ENCODE measurements at places on chromosomes 4 and X.
A peak's percentile ranks its signal among the peaks of the same experiment; 100 is the strongest.

DNA sequence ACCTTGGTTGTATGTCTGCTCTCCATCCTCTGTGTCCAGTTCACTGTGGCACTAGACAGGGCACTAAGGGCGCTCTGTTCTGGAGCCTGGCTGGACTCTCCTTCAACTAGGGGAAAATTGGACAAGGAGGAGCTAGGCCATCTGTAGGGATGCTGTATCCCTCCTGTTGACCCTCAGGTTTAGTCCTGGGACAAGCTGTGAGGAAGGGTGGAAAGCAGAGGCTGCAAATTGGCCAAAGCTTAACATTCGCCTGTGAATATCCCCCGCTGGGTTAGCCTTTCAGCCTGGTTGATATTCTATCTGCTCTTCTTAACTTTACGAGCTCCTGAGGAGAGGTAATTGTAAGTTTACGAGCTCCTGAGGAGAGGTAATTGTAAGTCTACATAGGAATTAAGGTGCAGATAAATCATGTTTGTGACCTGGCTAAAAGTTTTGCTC, 64.4 kb upstream of the ENPEP start:
- DNase-seq, result no peak

DNA sequence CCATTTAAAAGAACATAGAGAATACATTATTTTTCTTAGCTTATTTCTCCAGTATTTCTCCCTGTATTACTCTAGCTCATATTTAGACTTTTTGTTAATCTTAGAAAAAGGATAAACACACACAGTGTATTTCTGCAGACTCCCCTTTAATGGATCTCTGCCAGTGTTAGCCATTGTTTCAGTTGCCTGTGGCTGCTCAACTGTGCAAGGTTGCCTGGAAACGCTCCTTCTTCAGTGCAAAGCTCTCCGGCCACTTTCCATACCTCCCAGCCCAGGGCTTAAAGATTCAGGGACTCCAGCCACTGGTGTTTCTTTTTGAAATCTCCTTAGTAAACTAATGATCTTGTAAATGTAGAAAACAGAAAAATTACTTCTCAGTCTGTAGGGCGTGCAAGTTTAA, 104.9 kb downstream of the SLIT2 start:
- no peak for DNase-seq

DNA sequence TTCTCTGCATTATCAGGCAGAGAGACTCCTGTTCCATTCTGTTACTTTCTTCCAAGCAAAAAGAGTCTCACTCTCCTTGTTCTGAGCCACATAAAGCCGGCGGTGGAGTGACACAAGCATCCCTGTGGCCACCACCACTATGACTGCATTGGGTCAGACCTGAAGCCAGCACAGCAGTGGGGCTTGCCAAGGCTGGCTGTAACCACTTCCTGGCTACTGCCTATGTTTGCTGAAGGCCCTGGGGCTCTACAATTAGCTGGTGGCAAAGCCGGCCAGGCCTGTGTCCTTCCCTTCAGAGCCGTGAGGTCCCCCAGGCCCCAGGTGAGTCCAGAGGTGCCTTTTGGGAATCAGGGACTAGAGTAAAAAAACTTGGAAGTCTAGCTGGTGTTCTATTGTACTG, 31.8 kb downstream of the PLAC8 start:
- DNase-seq, result no peak

DNA sequence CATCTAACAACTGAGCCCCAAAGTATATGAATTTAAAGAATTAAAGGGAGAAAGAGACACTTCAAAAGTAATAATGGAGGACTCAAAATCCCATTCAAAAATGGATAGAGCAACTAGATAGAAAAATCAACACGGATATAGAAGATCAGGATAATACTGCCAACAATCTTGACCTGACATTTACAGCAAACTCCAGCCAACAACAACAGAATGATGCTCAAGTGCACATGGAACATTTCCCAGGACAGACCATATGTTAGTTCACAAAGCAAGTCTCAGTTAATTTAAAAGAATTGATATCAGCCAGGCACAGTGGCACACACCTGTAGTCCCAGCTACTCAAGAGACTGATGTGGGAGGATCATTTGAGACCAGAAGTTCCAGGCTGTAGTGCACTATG, 72.0 kb upstream of the SMARCAD1 start:
- no peak for DNase-seq

DNA sequence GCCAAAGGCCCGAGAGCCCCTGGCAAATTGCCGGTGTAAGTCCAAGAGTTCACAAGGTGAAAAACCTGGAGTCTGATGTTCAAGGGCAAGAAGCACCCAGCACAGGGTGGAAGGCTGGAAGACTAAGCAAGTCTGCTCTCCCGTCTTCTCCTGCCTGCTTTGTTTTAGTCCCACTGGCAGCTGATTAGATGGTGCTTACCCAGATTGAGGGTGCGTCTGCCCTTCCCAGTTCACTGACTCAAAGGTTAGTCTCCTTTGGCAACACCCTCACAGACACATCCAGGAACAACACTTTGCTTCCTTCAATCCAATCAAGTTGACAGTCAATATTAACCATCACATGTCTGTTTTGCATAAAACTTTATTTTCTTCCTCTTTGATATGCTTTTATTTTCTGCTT, 157.4 kb downstream of the HS3ST1 start:
- DNase-seq, result no peak

DNA sequence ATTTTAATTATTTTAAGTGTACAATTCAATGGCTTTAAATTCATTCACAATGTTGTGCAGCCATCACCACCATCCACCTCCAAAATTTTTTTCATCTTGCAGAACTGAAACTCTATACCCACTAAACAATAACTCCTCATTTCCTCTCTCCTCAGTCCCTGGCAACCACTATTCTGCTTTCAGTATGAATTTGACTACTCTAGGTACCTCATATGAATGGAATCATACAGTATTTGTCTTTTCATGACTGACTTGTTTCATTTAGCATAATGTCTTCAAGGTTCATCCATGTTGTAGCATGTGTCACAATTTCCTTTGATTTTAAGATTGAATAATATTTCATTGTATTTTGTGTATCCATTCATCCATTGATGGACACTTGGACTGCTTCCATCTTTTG, 46.9 kb downstream of the KIF4A start:
- DNase-seq, result no peak

DNA sequence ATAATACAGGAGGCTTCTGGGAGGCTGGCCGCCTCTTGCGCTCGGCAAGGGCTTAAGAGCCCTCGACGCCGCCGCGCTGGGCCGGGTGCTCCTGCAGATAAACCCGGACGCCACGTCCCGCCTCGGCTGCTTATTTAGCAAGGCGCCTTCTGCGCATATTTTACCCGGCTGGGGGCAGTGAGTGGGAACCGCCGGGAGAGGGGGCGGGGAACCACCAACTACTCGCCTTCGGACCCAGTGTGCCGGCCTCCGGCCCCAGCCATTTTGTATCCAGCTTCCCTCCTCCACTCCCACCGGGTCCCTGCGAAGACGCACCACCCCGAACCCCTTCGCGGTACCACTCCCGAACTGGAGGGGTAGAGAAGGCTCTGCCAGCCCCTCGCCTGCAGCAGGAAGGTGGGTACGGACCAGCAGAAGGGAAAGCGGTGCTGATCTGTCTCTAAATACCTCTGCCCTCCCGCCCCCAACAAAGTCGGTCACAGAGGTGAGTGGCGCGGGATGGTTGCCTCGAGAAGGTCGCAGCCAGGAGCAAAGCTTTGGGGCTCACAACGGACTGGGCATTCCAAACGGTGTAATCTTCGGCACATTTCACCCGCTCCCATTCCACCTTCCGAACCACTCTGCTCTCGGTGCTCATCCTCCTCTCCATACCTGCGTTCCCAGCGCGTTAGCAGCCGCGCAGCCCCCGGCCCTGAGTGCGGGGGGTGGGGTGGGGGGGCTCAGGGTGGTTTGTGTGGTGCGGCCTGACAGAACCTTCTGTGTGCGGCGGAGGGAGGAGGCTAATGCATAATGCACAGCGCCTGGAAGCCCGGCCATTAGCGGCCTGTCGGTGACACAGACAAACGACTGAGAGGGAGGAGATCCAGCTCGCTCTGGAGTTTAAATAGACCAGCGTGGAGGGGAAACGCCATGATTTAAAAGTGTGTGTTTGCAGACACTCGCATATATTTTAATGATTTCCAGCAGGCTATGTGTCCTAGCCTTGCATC, 4.9 kb upstream of the BCOR start:
- no peak for DNase-seq

DNA sequence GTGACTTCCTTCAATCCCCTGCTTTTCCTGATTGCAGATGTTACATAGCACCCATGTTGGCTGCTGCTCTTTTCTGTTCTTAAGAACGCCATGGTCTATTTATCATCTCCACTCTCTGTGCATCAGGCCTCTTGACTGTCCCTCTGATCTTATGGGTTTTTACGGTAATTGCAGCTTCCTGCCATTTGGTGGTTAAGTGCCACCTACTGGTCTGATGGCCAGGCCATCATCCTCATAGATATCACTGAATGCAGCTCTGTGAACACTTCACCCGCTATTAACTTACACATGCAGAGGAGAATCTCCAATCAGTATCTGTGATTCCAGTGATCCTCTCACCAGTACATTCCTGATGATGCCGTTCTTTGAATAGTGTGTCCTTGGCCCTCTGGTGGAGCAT, 382.4 kb downstream of the TRAM1L1 start:
- no peak for DNase-seq

DNA sequence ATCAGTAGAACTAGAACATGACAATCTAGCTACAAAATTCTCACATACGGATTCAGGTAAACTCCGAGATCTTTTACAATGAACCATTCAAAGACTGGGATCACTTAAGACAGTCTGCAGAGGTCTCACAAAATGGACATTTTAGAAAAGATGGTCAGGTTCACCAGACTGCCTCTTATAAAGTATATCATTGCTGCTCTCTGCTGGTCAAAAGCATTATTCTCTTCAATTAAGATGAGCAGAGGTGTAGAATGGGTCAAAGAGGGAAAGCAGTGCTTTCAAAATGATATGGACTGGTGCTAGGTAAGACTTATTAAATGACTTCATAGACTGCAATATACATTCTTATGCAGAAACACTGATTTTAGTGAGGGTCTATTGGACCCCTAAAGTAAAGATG, 434.7 kb downstream of the PACRGL start:
- no peak for DNase-seq

- peak; percentile 5 for DNase-seq
Observed at GRCh38 chr4:26873391-26874026, 12.9 kb downstream of the STIM2 start.

- no peak for DNase-seq
Observed at GRCh38 chr4:1451752-1452122, 45.5 kb upstream of the NKX1-1 start.

- no peak for DNase-seq
Observed at GRCh38 chr4:8910822-8911315, 39.2 kb upstream of the HMX1 start.

GRCh38 chrX:30885136-30885535, 3.9 kb downstream of the TAB3 start:
- no peak for DNase-seq

DNA sequence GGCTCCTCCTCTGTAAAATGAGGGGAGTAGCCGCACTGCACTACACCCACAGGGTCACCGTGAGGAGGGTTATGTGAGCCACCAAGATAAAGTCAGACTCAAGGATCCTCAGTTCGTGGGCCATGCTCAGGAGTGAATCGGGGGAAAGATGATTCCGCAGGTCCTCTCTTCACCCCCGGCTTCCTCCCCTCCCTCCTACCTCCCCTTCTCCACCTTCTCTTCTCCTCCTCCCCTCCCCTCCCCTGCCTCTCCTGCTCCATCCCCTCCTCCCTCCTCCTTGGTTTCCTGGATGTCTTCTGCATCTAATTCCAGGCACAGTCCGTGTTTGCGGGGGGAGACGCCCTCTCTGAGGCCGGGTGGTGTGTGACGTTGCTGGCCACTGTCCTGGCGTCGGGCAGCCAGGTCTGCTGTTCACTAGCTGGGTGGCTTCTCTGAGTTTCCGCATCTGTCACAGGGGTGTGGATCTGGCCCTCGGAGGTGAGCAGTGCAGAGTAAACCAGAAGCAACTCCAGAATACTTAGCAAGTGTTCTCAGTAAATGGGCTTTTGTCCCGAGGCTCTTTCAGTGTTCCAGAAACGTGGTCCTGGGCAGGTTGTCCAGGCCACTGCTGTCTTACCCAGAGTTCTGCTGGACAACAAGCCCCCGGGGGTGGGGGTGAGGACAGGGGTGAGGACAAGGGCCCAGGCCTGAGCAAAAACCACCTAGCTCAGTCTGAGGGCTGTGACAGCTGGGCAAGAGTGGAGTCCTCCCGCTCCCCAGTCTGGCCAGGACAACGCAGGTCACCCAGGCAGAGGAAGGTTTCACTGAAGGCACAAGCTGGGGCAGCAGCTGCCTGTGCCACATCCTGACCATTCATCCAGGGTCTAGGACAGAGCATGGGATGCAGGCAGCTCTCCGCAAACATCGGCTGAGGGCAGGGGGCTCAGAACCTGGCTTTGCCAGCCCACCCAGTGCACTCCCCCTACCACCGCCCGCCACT, 92.4 kb downstream of the PPP2R2C start:
- DNase-seq, result no peak

- DNase-seq, result no peak
Observed at GRCh38 chr4:65665771-65666523, 4.3 kb downstream of the EPHA5 start.

DNA sequence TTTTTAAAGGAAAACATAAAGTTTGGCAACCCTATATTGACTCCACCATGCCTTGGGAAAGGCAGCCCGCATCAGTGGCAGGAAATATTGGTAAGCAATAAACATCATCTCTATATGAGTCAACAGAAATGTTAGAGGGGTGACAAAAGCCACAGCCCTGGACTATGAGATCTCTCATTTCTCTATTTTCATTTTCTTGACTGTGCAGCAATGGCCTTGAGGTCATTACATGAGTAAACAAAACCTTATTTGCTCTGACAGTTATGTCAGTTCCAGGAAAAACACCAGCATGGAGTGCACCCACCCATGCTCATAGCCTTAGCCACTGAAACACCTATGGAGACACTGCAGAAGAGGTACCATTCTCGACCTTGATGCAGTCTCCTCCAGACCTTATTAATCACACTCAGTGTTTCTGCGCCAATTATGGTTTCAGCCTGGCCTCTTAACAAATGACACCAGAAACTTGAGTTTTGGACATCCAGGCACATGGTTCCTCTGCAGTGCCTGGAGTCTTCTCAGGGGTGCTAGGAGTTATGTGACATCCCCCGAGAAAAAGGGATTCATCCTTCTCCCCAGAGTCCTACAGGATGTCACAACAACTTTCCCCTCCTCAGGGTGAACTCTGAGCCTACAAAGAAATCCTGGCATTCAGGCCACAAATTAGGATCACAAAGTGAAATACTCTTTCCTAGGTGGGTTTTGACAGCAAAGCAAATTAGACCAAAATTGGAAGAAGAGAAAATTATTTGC, 16.0 kb upstream of the HPGD start:
- no peak for DNase-seq

DNA sequence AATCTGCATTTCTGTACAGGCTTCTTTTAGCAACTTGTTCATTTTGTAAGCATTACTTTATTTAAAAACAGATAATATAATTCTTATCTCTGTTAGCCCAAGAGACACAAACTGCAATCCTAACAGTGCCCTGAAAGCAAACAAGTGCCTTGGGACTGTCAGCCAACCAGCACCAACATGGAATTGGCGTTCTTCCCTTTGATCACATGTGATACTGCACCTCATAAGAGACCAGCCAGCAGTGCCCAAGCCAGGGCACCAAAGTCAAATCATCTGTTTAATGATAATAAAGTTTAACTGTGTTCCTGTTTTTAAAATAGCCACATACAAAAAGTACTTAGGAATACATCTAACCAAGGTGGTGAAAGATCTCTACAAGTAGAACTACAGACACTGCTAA, 223.2 kb downstream of the PRDM5 start:
- DNase-seq, result no peak

- DNase-seq, result no peak
Observed at GRCh38 chr4:67451464-67451863, 93.8 kb downstream of the CENPC start.

- DNase-seq, result no peak
Observed at GRCh38 chr4:147923854-147924253, 192.0 kb downstream of the ARHGAP10 start.

GRCh38 chr4:145298885-145299284, 118.5 kb upstream of the OTUD4 start:
- no peak for DNase-seq

All from stimulated activated CD4-positive, alpha-beta T cell treated with anti-CD3 and anti-CD28 coated beads, Interleukin-12 subunit alpha, Interleukin-12 subunit beta, amount 100 ng/mL, for 4 hours (primary cell).